ENCODE measurements at places on chromosomes 2 and 18. TPM values are rescaled to one million over a fixed set of nuclear protein-coding genes. Genes with fewer than 3 reads are reported as not detected.

DNA sequence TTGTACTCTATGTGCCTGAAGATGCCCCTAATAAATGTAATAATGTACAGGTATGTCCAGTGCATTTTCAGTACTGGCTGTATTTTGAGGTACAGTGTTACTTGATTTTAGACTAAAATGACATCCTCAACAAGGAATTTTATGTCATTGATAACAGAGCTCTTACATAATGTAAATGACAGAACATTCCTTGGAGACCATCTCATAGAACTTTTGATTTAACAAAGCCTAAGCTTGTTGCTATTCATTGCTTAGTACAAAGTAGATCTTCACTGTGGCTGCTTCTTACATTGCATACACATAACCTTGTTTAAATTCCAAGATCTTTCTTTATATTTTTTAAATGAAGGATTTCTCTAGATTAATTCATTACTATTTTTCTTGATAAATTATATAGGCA, 24.1 kb downstream of the DYNC1I2 start:
- DNase-seq: no peak

DNA sequence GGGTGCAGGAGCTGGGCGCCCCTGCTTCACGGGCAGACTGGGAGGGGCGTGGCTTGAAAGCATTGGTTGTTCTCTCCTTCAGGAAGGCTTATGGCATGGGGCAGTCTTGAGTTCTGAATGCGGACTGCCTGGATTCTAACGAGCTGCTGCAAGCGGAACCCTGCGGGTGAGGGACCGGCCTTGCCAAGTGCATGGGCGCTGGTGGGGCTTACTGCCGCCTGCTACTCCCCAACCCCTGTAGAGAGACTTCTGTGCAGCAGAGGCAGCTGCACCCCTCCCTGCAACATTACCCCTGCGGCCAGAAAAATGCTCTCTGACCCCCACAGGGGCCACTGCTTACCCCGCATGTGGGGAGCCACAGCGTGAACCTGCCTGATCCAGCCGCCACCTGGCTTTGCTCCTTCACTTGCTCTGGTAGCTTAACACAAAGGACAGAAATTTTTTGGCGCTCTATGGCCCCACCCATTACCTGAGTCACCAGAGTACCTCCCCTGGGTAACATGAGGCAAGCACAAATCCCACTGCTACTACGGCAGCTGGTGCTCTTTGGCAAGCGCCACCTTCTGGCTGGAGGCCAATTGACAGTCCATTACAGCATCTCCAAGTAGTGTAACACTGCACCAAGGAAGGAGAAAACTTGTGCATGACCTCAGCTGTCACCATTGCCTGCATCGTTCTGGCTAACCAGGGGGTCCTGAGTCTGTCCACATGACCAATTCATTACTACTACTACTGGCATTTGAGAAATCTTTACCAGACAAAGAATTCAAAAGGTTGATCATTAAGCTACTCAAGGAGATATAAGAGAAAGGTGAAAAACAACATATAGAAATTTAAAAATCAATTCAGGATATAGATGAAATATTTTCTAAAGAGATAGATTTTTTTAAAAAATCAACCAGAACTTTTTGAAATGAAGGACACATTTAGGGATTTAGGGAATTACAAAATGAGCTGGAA, 35.4 kb downstream of the MYL12B start:
- DNase-seq: peak; percentile 89

- DNase-seq: no peak
These were observed 75.6 kb upstream of the RFX8 start for GRCh38 chr2:101550555-101550954.

Gene GYPC
- total RNA-seq: 130 TPM

GRCh38 chr18:55997151-55997561, 409.2 kb upstream of the TCF4 start:
- no peak for DNase-seq

Measured in activated T-helper 1 cell treated with anti-CD3 and anti-CD28 coated beads, Interleukin-12 subunit alpha, Interleukin-12 subunit beta, Interleukin-2, Interleukin-4 antibody, amounts not matched to agents 30 ng/mL and 10 ng/mL and 1 ng/mL, durations not matched to agents 14 hours and 24 hours and 36 hours (primary cell).